ENCODE measurements at places on chromosomes 1 and 21.

- no peak for DNase-seq
Measured at GRCh38 chr1:37358992-37359391, 115.4 kb upstream of the ZC3H12A start.

GRCh38 chr1:181043025-181043888 lies 9.5 kb downstream of the MR1 start:
- no peak for DNase-seq

DNA sequence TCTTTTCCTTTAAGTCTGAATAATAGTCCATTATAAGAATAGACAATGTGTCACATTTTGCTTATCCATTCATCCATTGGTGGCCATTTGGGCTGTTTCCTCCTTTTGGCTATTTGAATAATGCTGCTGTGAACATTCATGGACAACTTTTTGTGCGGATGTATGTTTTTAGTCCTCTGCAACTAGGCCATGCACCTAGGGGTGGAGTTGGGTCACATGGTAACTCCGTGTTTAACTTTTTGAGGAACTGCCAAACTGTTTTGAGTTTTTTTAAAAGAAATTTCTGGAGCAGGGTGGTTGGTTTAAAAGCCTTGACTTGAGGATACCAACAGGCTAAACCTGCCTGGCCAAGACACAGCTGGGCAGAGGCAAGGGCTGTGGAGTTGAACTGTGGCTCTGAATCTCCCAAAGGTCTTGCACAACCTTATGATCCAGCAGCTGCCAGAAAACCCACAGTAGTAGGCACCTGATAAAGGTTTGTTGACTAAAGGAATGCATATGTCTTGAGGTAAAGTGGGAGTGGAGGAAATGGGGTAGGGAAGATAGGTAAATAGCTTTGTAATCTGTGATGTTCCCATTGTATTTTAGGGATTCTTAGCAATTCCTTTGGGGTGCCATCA lies 5.6 kb upstream of the RPTN start:
- DNase-seq, result no peak

- DNase-seq, result no peak
Measured at GRCh38 chr1:106637566-106637965, 418.9 kb upstream of the PRMT6 start.

DNA sequence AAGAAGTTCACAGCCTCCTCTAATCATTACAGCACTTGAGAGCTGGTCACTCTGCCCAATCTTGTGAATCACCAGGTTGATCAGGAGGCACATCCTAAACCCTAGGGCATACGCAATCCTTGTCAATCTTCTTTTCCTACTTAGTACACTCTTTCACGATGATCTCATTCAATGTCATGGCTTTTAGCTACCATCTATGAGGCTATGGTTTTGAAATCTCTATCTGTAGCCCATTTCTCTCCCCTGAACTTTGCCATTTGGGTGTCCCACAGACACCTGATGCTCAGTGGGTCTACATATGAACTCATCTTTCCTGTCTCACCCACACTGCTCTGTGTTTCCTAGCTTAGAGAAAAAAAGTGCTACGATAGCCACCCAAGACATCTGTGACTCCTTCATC lies 1.9 kb upstream of the MED18 start:
- DNase-seq, result no peak

DNA sequence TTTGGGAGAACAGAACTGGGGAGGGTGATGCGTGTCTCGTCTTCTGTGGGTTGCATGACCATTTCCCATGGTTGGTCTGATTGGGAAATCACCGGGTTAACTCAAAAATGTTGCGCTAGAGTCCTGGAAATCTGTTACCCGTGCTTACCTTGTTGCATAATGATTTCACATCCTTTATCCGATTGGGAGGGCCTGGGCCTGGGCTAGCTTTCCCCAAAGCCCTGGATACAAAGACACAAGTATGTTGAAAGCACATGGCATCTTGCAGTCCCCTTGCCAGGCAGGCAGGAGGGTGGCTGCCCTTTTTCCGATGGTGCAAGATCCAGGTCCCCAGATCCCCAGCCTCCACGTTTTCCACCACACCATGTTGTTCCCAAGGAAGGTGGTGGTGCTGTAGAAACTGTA lies 582 bp downstream of the TRPM2 start:
- no peak for DNase-seq

DNA sequence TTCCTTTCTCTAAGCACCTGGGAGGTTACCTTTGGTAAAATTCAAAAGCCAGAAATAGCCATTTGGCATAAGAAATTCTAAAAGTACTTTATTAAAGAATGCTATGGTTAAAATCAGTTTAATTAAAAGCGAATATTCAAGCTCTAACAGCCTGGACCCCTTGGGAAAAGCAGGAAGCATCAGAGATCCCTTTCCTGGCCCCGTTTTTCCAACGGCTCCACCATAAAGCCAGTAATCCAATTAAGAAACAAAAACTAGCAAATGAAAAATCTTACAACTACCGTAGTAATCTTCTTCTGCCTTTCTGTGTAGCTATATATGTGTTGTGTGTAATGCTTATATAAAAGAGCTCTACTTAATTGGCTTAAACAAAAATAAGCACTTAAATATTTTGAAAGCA lies 33.5 kb upstream of the NEK2 start:
- no peak for DNase-seq

DNA sequence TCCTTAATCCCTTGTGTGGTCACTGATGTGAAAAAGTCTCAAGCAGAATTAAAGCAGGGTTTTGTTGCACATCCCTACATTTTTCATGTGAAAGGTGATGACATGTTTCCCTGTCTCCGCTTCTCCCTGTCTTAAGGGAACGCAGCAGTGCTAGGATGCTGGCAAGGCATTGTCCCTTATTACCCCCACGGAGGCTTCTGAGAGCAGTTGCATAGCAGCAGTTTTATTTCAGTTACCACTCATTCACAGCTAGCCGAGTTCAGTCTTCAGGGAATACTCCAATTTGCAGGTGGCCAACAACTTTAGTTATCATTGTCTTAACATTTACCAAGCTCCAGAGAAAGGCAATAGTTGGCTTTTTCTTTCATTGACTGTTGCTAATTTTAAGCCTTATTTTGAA lies 89.1 kb downstream of the CLEC20A start:
- no peak for DNase-seq

DNA sequence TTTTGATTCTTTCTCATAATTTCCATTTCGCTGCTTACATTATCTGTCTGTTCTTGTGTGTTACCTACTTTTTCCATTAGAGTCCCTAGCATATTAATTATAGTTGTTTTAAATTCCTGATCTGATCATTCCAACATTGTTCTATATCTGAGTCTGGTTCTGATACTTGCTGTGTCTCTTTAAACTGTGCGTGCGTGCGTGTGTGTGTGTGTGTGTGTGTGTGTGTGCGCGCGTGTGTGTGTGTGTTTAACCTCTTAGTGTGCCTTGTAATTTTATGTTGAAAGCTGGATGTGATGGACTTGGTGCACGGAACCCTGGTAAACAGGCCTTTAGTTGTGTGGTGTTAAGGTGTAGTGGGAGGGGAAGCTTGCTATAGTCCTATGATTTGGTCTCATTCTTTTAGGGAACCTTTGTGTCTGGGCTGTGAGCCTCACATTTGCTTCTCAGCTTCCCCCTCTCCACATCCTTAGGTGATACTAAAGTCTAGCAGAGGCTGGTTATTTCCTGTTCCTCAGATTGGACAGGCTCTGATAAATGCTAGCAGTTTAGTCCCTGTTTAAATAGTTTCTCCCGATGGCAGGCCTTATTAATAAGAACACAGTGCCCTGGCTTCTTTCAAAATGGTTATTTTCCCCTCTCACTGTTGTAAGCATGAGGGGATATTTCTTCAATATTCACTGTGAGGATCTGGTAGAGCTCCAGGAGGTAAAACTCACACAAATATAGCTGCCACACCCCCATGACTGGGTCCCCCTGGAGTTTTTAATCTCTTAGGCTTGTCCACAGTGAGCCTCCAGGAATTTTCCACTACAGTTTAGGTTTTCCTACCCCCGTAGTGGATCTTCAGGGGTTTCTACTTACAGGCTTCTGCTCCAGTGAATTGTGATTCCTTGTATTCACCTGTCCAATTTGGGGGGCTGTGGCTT lies 118.3 kb downstream of the GALNT2 start:
- DNase-seq, result no peak

DNA sequence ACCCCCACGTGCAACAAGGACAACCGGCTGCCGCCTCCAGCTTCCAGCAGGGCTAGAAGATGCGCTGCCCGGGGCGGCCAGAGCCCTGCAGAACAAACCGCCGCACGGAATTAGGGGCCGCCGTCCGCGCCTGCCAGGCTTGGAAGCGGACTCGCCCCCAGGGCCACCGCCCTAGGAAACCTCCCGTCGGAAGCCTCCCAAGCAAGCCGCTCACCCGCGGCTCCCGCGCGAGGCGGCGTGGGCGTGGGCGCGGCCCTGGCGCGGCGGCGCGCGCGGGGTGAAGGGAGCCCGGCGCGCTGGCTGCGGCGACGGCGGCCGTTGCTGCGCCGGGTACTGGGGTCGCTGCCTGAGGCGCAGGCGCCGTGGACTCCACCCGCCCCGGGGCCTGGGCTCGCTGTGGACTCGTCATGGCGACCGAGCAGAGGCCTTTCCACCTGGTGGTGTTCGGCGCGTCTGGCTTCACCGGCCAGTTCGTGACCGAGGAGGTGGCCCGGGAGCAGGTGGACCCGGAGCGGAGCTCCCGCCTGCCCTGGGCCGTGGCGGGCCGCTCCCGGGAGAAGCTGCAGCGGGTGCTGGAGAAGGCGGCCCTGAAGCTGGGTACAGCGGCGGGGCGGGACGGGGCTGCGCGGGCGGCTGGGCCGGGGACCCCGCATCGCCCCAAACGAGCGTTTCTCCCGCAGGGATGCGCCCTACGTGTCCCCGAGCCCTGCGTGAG lies at the start of gene SCCPDH:
TSS of gene SCCPDH (plus strand) at position 394 of the 715 bp plus-strand sequence. CDS start at position 408, 14 bp downstream.
- peak; percentile 84 for DNase-seq

GRCh38 chr1:91774520-91775203 lies 111.3 kb downstream of the TGFBR3 start:
- DNase-seq, result no peak

GRCh38 chr1:205494115-205494514 lies 10.4 kb upstream of the CDK18 start:
- no peak for DNase-seq

DNA sequence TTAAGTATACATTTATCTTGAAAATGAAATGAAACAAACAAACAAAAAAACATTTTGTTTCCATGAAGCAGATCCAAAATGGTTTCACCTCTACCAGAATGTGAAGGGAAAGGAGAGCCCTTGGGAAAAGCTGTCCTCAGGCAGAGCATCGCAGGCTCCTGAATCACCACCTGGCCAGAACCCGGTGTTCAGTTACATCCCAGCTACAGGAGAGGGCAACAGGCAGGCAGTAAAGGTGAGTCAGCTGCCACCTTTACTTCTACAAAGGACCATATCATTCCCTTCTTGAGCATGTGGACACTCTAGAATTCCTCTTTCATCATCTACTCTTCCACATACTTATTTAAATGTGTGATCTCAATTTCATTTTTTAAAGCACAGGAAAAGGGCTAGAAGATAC lies 151.2 kb downstream of the PIGK start:
- DNase-seq, result no peak

GRCh38 chr1:41174170-41174569 lies 67.9 kb downstream of the SCMH1 start:
- no peak for DNase-seq

DNA sequence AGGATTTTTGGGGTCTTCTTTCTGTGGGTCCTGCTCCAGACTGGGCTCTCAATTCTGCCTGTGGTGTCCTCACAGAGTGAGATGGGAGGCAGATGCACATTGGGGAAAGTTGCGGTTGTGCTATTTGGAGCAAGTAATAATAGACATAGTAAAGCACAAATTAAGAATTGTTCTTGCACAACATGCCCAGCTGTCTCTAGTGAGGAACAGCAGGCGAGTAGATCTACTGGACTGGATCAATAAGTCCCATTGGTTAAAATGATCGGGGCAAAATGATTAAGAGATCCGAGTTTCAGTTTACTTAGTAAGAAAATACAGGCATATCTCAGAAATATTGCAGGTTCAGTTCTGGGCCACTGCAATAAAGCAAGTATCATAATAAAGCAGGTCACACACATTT lies 448.3 kb upstream of the PROX1 start:
- no peak for DNase-seq

DNA sequence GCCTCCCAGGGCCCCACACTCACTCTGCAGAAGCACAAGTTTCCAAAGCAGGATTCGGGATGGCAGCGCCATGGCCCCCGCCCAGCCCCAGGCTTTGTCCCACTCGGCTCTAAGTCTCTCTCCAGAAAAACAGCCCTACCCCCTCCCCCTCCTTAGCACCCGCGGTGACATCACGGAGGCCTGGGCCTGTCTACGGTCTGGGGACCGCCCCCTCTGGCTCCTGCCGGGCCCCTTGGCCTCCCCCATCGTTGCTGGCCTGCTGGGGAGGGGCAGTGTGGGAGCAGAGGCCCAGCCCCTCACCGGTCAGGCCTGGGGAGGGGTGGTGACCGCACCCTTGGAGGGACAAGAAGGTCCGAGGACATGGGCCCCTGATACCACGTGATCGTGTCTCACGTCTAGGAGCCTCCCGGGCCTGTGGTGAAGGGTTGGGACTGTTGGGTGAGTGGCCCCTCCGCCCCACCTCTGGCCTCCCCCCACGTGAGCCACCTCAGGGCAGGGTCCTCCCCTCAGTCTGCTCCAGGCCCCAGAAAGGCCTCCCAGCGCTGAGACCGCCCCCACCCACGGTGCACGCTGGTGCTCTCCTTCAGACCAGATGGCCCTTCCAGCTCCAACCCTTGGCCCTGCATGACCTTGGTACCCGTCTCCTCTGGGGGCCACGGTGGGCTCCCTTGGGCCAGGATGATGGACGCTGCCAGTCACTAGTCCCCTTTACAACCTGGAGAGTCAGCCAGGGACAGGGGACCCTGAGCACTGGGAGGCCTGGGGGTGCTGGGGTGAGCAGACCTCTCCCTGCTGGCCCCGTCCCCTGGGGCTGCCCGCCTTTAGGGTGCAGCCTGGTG lies at the start of gene MXRA8:
TSS of gene MXRA8 (minus strand) at position 123 of the 839 bp plus-strand sequence. CDS start at position 72, 51 bp downstream.
- no peak for DNase-seq
